ENCODE measurements at places on chromosomes 11 and 22. TPM values are rescaled to one million over a fixed set of nuclear protein-coding genes. Genes with fewer than 3 reads are reported as not detected.

The ZNF70 gene
- polyA plus RNA-seq: 5.3 TPM

The SUSD2 gene
- polyA plus RNA-seq: 0.56 TPM

The BRSK2 gene
- polyA plus RNA-seq: 1.6 TPM

The TSPAN32 gene
- 2.0 TPM for polyA plus RNA-seq

The PATE3 gene
- not detected for polyA plus RNA-seq

The ACTN3 gene
- polyA plus RNA-seq: 12.0 TPM

The C1QTNF5 gene
- 36.1 TPM for polyA plus RNA-seq

DNA sequence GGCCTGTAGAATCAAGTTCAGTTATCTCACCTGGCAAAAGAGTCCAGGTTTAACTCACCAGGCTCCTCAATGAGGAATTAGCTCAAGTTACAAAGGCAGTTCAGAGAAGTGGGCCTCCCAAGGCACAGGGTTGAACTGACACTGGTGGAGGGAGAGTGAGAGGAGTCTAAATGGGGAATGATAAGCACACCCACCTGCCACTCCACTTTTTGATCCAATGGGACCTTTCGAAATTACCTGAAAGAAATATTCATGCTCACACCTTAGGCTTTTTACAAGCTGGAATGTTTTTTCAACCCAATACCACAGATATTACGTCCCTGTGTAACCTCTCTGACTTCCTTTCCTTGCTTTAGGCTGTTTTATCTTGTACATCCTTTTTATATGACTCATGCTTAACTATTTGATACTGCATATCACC, 642.7 kb upstream of the TENM4 start:
- DNase-seq: no peak

DNA sequence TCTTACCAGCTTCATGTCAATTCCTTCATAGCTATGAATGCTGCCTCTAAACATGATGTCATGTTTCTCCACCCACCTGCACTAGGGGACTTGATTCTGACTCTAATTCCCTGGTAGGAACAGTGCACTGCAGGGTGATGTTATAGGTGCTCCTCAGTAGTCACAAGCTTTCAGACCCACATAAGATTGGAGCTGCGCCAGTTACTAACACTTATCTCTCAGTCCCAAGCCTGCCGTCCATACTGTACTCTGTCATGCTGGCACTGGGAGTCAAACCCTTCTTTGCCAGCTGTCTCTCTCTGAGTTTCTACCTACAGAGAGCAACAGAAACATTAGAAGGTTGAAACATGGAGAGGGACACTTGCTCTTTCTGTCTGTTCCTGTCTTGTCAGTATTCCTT, 5.5 kb downstream of the OR56A1 start:
- no peak for DNase-seq

- peak; percentile 93 for DNase-seq
These were observed 4.3 kb upstream of the CCND1 start for GRCh38 chr11:69636512-69637197.

DNA sequence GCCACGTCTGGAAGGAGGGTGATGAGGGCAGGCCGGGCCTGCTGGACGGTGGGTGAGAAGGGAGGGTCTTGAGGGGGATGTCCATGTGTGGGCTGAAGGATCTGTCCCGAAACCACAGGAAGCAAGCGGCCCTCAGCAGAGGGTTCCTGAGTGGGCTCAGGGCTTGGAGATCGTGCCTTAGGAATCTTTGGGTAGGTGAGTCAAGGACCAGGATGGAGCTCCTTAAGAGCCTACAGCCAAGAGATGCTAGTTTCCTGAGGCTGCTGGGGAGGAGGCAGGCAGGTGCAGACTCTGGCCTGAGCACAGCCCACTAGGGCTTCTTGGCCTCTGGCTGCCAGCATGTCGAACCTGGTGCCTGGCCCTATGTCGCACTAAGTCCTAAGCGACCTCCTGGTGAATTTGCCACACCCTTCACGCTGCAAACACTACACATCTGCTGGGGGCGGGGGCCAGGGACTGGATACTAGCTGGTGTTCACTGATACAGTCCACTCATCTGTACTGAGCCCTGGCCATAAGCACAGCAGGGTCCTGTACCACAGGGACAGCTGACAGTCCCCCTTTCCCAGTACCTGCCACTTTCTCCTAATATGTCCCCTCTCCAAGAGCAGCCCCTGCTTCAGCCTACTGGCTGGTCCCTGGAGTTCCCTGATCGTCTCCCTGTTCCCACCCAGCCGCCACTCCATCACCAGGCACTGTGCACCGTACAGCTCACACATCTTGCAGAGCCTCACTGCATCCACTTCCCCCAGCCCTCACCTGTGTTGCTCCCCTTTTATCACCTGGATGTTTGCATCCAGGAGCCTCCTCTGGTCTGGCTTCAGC, 19.5 kb downstream of the GNAZ start:
- no peak for DNase-seq

DNA sequence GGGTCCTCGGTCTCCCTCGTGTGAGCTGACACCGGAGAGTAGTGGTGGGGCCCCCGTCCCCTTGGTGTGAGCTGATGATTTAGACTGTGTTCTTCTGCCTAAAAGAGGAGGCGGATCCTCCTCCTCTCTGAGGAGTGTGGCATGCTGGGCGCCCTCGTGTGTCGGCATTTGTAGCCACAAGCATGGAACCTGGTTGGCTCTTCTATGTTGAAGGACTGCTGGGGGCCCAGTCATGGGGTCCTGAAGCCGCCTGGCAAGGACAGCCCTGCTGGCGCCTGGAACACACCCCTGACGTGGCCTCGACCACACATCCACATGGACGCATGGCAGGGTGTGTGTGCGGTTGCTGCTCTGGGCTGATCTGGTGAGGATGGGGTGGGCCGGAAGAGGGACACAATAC, 50.2 kb downstream of the AP2A2 start:
- DNase-seq: peak; percentile 14

GRCh38 chr11:12075822-12076821, 34.3 kb upstream of the MICAL2 start:
- DNase-seq: no peak

- DNase-seq: no peak
These were observed 304.0 kb upstream of the ANO3 start for GRCh38 chr11:26027887-26028286.

DNA sequence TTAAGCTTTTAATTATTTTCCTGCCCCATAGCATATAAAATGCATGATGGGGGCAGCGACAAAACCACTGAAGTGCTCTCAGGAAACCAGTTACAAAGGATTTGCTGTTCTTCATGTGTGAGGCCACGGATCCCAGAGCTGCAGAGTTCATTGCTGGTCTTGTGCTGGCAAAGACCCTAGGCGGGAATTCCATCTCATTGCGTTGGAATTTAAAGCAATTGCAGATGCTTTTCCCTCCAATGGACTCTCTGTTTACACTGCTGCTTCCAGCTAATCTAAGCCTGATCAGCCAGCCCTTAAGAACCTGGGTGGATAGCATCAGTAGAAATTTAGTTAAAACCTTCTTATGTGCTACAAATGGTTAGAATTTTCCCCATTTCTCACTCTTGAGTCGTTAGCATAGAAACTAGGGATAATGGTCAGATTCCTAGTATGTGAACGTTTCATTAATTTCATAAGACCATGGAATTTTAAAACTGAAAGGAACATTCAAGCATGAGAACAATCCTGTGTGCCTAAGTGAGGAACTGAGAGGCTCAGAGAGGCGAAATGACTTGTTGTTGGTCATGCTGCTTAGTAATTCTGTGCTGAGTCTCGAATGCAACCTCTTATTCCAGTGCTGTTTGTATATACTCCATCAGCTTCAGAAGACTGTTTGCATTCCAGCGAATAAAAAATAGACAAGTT, 36.1 kb upstream of the ADSL start:
- peak; percentile 85 for DNase-seq

DNA sequence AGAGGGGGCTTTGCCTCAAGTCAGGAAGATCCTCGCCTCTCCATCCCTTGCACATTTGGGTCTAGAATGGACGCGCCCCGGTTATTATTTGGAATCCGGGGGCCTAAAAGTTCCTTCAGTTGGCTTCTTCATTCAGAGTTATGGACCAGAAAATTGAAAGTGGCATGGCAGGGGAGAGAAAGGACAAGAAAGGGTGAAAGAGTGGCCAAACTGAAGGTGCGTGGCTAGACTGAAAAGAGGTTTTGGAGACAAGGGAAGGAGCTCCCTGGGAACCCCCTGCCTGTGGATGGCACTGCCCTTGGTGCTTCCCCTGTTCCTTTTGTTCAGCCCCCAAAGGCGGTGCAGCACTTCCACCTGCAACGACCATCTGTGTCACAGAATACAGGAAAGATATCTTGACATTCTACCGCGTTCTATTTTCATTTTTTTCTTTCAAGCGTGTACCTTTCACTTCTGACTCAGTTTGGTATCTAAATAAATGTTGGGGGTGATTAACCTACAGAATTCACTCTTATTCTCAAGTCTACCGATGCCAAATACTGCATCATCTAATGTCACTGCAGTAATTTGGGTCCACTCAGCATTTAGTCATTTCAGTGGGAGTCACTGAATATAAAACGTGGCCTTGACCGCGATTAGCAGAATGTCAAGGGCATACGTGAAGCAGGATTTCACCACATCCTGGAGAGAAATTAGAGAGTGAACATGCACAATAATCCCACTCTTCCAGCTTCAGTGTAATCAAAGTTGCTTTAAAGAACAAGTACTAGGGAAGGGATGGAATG, 88.1 kb upstream of the ARHGAP32 start:
- DNase-seq: no peak

GRCh38 chr11:34161812-34162492, 56.5 kb downstream of the NAT10 start:
- no peak for DNase-seq

Measured in muscle of back (tissue), 13 donors.